ENCODE measurements at places on chromosomes 12 and 14.
A peak's percentile ranks its signal among the peaks of the same experiment; 100 is the strongest.

- DNase-seq, result no peak
Observed at GRCh38 chr12:113373440-113373839, 15.1 kb downstream of the PLBD2 start.

GRCh38 chr12:108816652-108817335, 40.6 kb downstream of the SSH1 start:
- no peak for DNase-seq

DNA sequence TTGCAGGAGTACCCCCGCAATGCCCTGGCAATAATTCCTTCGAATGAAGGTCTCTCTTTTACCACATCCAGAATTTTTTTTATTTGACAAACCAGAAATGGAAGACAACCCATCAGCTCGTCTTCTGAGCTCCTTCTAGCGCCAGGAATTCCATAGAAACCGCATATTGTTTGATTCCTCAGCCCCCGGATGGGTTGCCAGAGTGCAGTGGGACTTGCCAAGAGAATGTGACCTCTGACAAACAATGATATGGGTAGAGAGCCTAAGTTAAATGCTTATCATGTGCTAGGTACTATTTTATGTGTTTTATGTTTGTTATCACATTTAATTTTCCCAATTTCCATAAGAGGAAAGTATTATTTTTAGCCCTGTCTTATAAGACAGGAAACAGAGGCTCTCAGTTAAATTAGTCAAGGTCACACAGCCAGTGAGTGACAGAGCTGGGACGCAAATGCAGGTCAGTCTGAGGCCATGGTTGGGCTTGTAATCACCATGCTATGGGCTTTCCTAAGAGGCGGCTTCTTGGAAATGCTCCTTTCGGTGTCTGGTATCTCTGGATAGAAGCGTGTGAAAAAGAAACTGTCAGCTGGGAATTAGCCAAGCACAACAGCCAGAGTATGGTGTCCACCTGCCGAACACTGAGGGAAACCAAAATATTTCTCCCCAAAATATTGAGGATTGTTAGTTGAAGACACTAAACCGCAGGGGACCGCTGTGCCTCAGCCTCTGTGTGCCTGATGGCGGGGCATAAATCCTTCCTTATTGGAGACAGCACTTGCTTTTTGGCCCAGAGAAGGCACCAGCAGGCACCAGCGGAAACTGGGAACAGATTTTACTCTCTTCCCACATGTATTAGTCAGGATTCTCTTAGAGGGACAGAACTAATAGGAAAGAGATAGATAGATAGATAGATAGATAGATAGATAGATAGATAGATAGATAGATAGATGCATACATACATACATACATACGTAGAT, 29.4 kb upstream of the ETFBKMT start:
- no peak for DNase-seq

DNA sequence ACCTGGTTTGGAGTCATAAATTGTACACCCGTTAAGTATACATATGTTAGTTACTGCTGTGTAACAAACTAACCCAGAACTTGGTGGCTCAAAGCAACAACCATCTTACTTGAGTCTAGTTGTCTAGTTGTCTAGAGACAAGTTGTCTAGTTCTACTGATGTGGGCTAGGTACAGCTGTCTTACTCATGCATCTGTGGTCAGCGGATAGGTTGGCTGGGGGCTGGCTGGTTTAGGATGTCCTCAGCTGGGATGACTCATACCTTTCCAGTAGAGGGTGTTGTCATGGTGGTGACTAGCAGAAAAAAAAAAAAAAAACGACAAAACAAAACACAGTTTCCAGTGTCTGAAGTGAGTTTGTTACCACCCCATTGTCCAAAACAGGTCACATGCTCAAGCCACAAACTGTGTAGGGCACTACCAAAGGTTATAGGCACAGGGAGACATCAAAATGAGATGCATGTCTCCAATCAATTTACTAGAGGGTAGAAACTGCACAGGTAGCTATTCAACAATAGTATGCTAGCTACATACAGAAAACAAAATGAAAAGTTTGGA, 680.3 kb downstream of the MED13L start:
- no peak for DNase-seq

DNA sequence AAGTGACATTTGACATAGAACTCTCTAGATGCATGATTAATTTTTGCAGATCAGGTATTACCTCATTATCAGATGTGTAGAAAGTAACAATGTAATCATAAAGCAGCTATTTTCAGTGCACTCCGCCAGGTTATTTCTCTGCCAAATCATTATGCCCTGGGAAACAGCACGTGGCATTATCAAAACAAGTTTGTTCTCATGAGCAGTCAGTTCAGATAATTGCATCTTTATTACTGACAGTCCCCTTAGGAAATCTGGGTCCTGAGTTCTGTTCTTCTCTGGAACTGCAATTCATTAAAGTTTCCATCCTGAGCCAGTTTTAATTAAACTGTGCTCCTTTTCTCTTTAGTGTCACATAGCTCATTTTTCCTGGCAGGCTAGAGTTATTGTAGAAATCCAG, 94.7 kb upstream of the KRR1 start:
- peak; percentile 7 for DNase-seq

DNA sequence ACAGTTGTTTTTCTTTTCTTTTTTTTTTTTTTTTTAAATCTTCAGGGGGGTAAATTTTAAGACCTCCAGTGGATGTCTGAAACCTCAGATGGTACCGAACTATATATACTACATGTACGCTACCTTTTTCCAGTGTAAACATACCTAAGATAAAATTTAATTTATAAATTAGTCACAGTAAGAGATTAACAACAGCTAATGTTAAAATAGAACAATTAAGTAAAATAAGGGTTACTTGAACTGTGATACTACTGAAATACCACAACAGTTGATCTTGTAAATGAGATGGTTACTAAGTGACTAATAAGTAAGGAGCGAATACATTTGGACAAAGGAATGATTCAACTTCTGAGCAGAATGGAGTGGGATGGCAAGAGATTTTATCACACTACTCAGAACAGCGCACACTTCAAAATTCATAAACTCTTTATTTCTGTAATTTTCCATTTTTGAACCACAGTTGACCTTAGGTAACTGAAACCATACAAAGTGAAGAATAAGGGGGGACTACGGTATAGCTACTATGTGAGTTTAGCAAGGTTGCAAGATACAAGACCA, 80.5 kb upstream of the PCED1B start:
- no peak for DNase-seq

- DNase-seq, result no peak
Observed at GRCh38 chr14:105495101-105495989, 4.3 kb downstream of the TEDC1 start.

- DNase-seq, result no peak
Observed at GRCh38 chr14:106286697-106287290, 760.4 kb downstream of the TMEM121 start.

DNA sequence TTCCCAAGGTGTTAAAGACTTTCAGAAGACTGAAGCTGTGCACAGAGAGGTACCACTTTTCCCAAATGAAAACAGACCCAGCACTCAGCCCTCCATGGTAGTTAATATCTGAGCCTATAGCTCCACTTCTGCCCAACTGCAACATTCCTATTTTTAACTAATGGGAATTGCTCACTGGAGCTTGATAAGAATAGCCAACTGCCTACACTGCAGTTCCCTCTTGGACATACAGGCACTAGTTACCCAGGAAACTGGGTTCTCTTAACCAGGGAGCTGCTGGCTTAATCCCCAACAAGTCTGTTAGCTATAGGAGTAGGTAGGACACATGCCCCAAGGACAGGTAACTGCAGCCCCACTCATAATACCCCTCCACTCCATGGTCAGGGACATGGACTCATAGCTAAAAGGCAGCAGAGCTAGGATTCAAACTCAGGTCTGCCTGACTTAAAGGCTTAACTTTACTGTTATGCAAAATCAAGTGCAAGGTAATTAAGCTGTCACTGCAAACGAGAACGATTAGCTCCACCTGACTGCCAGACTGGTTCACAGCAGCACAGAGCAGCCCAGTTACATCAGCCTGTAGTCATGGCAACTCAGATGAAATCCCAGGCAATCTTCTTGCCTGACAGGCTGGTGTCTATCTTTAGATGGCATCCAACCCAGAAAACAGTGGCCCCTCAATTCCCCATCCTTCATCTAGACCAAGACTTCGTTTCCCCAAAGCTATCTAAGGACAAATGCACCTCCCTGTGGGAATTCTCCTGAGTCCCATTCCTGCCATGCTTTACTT, 77.1 kb upstream of the ACTN1 start:
- peak; percentile 53 for DNase-seq

GRCh38 chr14:33406766-33407165, 468.1 kb downstream of the NPAS3 start:
- peak; percentile 44 for DNase-seq

DNA sequence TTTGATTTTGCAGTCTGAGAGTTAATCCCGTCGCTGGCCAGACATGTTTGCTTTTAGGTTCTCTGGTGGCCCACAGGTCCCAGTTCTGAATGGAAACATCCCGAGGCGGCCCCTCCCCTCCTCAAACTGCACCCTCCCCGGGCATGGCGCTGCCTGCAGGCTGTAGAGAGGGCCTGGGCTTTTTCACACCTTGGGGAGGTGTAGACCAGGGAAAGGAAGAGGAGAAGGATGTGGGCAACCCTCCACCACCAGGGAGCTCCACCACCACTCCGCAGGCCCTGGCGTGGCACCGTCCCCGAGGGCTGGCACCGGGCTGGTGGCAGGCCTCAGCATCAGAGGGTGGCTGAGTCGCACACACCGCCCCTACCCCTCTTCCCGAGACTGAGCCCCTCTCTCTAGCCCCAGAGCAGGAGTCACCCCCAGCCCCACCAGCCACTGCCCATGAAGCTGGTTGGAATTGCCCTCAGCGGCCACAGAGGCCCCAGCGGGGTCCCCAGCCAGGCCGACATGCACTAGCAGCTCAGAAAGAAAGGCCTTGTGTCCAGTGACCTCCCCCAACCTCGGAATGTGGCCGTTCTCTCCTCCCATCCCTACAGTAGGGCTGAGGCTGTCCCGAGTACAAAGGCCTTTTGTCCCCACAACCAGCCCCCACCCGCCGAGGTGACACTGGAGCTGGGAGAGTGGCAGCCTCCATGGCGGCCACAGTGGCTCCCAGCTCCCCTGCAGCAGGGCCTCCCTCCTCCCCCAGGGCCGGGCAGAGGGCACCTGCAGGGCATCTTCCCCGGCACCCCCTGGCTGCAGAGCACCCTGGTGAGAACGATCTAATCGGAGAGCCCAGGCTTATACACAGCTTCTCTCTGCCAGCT, 23.5 kb upstream of the INF2 start:
- no peak for DNase-seq

DNA sequence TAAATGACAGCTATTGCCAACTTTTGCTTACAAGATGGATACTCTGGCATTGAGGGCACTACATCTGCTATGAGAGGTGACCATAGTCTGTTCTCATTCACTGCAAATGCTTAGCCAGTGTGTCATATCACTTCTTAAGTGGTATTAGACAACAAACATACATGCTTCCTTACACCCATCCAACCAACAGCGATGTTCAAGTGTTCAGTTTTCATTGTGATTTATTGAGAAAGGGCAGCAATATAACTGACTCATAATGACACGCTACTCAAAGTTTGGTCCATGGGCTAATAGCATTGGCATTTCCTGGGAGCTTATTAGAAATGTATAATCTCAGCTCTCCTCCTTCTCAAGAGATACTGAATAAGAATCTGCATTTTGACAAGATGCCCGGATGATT, 181.7 kb downstream of the NPAS3 start:
- DNase-seq, result no peak

GRCh38 chr14:76331328-76332011, 44.5 kb upstream of the ESRRB start:
- DNase-seq, result no peak

DNA sequence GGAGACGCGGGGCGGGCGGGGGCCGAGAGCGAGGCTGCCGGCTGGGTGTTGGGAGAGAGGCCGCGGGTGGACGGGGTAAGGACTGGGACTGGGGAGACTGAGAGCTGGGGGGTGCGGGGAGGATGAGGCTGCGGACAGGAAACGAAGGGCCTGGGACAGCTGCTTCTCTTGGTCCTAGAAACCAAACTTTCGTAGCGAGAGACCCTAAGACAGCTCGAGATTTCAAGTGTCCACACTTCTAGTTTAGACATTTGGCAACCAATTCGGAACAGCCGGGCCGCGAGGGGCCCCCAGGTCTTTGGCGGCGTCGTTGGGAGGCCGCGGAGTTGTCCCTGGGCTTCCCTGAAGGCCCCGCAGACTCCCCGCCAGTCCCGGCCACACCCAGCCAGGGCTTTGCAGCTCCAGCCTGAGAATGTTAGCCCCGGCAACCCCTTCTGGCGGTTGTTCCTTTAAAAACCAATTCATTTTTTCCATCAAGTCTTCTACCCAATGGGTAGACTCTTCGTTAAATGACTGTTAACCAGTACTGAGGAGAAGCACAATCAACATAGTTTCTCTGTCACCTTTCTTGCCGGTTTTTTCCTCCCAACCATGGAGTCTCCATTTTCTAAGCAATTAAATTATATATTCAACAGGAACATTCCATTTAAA, 11.5 kb downstream of the NKX2-1 start:
- DNase-seq, result peak; percentile 59

DNA sequence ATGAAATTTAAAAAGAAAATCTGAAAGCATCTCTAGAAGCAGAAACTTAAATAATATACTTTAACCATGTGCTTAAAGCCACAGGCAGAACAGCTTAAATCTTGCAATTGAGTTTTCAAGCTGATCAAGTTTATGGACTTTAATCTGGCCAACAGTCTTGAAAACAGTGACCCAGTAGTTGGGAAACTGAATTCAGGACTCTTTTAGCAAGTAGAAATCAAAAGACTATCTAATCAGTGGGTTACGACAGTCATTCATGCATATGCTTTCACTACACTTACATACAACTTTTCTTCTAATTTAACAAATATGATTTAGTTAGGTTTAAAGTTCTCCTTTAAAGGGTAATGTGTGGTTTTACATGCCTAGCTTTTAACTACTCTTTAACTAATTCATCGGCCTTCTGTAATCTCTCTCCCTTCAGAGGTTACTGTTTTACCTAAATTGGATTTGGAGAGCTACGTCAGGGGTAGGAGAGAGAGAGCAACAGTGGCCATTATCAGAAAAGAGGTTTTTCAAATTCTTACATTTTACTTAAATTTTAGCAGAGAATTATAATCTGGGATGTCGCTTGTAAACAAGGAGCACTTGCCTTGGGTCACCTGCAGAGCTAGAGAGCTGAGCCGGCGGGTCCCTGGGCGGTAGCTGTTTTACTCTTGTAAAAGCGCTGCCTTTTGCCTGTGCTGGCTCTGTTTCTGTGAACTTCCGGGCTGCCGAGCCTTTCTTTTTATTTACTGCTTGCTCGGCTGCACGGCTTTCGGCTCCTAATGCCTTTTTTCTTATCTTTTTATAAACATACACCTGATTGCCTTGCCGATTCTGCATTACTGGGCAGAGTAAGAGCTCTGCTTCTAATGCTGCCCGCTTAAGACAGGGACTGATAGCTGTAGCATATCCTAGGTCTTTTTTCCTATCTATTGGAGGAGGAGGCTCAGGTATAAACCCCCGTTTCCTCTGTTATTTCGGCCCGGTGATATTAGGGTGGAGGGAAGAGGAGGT, 17.4 kb upstream of the LYZ start:
- peak; percentile 37 for DNase-seq

GRCh38 chr14:55136241-55136640, 7.2 kb downstream of the LGALS3 start:
- DNase-seq, result no peak

- DNase-seq, result peak; percentile 72
Observed at GRCh38 chr14:63895510-63895909, 42.7 kb downstream of the SYNE2 start.

- no peak for DNase-seq
Observed at GRCh38 chr14:88516861-88517357, 37.9 kb downstream of the PTPN21 start.
